Thymus (tissue), 14 donors: ENCODE measurements at places on chromosomes 3 and 15.
A peak's percentile ranks its signal among the peaks of the same experiment; 100 is the strongest.

DNA sequence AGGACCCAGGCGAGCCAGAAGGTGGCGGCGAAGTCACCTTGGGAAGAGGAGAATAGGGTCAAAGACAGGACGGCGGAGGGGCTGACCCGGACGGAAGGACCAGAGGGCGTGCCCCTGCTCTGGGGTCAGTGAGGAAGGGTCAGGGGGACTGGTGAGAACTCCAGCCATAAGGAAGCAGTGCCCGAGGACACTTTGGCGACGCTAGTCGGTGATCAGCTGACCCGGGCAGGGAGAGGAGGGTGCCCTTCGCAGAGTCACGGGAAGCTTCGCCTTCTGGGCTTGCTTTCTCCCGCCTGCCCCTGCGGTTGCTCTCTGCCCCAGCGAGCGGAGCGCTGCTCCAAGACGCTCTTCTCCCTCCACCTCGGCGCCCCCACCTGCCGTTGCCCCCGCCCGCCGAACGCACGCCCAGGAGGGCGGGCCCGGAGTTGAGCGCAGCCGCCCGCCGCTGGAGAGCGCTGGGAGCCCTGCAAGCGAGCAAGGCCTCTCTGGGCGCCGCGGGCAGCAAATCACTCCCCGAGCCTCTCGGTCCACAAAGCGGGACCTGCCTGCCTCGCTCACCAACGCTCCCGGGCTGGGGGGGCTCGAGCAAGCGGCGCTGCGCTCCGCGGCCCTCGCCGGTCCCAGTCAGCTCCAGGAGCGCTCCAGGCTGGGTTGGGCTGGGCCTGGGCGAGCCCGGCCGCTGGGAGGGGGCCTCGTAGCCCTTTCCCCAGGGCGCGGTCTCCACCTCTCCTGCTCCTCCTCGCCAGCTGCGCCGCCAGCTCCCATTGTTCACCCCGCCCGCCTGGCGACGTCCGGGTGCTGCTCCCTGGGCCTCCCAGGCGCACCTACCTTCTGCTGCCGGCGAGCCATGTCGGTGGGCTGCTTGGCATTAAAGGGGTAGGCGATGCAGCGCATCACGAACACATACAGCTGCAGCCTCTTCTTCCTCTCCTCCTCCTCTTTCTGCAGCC lies 1.2 kb downstream of the CADPS start:
- H3K4me1 ChIP-seq: no peaks in the 10 kb centered on the region

- H3K36me3 ChIP-seq: no peaks in the 10 kb centered on the region
Observed at GRCh38 chr3:27568393-27568792, 84.2 kb upstream of the SLC4A7 start.

GRCh38 chr3:30408105-30408557 lies 198.3 kb upstream of the TGFBR2 start:
- no peak overlapping the region for H3K27ac ChIP-seq
- no peaks in the 10 kb centered on the region for H3K36me3 ChIP-seq
- H3K4me3 ChIP-seq: no peak overlapping the region
- H3K27me3 ChIP-seq: no peaks in the 10 kb centered on the region

- H3K27ac ChIP-seq: peak overlapping the region; percentile 98
- no peaks in the 10 kb centered on the region for H3K27me3 ChIP-seq
- no peak for DNase-seq
- H3K4me3 ChIP-seq: peak overlapping the region; percentile 65
Observed at GRCh38 chr3:170180079-170180907, 1.2 kb downstream of the PHC3 start.

GRCh38 chr3:146543461-146544001 lies 876 bp downstream of the PLSCR1 start:
- DNase-seq: no peak
- H3K4me1 ChIP-seq: no peaks in the 10 kb centered on the region
- peaks cover 7% of the 10 kb centered on the region for H3K36me3 ChIP-seq
- H3K4me3 ChIP-seq: peak overlapping the region; percentile 82

- peaks cover 5% of the 10 kb centered on the region for H3K27me3 ChIP-seq
- DNase-seq: peak; percentile 15
- no peak overlapping the region for H3K4me3 ChIP-seq
- H3K4me1 ChIP-seq: no peaks in the 10 kb centered on the region
- no peak overlapping the region for H3K27ac ChIP-seq
Observed at GRCh38 chr15:77836121-77836692, 203.5 kb upstream of the LINGO1 start.

DNA sequence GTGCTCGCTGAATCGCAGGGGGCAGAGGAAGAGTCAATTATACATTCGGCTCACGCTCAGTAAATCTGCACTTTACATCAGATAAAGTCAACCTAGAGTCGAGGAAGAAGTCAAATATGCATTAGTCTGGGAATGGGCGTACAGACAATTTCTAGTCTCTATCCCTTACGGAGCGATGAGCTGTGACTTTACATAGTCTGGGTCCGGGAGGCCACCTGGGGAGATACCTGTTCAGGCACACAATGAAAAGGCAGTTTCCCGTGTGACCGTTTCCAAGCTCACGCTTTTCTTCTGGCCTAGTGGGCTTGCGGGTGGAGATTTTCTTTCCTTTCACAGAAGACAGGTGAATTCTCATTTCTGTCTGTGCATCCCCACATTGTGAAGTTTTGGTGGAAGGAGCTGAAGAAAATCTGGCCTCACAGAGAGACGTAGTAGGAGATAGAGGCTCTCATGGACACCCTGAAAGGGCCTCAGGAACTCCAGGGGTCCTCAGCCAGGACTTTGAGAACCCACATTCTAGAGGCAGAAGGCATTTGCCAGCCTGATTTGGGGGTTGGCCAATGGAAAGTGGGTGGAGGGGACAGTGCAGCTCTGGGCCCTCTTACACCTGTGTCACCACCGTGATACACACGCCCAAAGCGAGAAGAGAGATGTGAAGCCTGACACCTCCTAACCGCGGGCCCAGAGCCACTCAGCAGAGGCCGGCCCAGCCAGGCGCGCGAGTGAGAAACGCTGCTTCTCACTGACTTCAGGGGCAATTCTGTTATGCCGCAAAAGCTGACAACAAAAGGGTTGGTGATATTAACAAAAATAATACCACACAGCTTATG lies 10.7 kb upstream of the OCA2 start:
- peaks cover 32% of the 10 kb centered on the region for H3K27me3 ChIP-seq
- H3K4me3 ChIP-seq: no peak overlapping the region
- no peak overlapping the region for H3K27ac ChIP-seq
- H3K4me1 ChIP-seq: no peaks in the 10 kb centered on the region
- DNase-seq: no peak
- H3K36me3 ChIP-seq: peaks cover 24% of the 10 kb centered on the region

- no peak overlapping the region for H3K27ac ChIP-seq
- H3K4me1 ChIP-seq: no peaks in the 10 kb centered on the region
- no peak overlapping the region for H3K4me3 ChIP-seq
- no peaks in the 10 kb centered on the region for H3K36me3 ChIP-seq
Observed at GRCh38 chr3:193605876-193606275, 12.9 kb downstream of the OPA1 start.

DNA sequence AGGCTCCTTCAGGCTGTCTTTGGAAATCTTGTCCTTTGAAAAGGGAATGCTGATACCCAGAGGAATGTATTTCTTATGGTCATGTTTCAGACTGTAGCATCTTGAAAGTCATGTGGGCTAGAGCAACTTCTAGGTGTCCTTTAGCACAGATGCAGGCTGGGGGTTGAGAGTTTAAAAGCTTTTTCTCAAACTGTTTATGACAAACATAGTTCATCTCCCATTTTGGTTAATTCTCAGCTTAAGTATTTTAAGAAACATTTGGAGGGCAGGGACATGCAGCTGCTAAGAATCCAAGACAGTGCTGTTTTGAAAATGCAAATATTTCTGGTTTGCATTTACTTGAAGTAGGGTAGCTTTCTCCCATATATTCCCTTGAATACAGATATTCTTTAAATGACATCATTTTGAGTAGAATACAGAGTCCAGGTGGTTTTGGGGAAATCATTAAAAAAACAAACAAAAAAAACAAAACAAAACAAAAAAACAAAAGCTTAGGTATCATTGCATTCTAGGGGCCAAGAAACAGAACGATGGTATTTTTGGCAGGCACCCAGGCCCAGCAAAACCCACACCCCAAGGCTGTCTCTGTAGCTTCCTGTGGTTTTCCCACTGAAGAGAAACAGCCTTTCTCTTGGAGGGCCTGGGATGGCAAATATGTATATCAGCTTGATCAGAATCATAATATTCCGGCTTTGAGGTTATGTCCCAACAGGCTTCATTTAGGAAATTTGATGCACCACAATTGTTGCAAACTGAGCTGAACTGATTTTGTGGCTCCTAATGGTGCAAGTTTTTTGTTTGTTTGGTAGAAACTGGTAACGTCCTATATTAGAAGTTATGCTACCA lies 120.0 kb downstream of the ATG7 start:
- H3K4me3 ChIP-seq: no peak overlapping the region
- H3K27me3 ChIP-seq: no peaks in the 10 kb centered on the region
- no peaks in the 10 kb centered on the region for H3K4me1 ChIP-seq
- H3K36me3 ChIP-seq: no peaks in the 10 kb centered on the region
- no peak for DNase-seq
